GF-D8 (cell line): ENCODE measurements at places on chromosomes 7 and 10.

DNA sequence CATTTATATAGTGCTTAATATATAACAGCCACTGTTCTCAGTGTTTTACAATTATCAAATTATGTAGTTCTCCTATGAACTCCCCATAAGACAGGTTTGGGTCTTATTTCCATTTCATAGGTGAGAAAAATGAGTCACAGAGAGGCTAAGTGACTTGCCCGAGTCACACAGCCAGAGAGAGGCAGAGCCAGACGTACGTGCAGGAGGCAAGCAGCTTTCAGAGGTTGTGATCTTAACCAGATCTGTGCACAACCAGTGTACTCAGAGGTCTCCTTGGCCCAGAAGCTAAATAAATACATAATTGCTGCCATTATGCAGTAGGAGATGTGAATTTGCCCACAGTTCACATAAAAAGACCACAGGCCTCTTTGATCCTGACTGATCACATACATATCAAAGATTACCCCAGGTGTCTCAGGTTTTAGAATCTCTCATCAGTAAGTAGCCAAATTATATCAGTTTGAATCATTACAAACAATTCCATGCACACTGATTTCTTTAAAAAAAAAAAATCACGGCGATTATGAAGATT is 304.7 kb upstream of the AOAH start:
- DNase-seq: no peak

DNA sequence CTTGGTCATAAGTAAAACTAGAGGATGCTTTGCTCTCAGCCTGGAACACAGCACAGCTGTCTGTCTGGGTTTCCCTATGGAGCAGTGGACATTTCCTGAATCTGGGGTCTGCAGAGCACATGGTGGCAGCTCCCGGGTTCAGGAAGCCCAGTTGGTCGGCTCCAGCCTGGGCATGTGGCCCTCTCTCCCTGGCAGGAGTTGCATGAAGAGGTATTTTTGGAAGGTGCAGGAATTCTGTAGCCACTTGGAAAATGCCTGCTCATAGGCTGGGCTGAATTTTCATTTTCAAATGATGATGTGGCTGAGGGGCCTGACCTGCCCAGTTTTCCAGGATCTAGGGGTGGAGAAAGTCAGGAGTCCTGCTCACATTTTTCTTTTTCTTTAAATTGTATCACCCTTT is 6.7 kb upstream of the TPST1 start:
- DNase-seq: no peak

DNA sequence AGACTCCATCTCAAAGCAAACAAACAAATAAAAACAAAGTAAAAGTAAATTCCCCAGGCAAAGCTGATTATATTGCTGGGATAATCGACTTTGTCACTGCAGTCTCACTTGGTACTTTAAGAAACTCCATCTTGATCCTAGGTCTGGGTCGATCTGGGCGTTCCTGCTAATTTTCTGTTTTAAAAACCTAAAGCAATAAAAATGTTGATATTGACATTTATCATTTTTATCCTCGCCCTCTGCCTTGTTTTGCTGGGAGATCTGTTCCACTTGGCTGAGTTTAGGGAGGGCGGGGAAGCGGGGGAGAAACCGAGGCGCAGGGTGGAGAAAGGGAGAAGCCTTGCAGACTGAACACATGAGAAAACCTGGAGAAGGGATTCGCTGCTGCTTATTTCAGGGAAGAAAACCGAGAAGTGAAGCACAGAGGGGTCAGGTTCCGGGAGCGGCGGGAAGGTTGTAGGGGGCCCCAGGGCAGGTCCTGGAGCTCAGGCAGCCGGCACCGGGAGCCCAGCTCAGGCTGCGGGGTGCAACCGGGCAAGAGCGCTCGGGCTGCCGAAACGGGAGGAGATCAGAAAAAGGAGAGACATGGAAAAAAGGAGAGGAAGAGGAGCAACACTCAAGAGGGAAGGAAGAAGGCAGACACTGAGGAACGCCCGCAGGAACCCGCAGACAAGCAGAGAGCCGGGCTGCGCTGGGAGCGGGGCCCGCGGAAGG is 27.3 kb upstream of the KMT2C start:
- no peak for DNase-seq

DNA sequence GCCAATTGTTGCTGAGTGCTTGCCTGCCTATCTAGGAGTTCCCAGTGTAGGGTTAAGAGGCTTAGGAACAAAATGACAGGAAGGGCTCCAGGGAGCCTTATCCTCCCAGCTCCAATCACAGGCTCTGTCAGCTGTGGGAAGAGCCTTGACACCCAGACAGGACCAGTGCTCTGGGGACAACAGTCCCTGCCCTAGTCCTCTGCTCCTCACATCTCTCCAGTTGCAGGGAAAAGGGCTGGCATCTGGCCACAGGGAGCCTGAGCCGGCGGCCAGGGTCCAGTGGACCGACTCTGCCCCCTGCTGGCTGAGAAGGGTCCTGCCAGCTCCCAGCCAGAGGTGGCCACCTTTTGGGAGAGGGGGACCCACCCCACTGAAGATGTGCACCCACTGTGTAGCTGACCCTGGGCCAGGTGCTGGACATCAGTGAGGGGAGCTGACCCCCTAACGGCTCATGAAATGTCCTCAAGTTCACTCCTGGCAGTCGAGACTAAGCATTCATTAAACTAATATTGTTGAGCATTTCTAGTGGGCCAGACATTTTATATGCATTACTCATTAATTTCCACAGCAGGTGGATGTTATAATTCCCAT is 17.6 kb downstream of the DNAJB12 start:
- peak; percentile 20 for DNase-seq

DNA sequence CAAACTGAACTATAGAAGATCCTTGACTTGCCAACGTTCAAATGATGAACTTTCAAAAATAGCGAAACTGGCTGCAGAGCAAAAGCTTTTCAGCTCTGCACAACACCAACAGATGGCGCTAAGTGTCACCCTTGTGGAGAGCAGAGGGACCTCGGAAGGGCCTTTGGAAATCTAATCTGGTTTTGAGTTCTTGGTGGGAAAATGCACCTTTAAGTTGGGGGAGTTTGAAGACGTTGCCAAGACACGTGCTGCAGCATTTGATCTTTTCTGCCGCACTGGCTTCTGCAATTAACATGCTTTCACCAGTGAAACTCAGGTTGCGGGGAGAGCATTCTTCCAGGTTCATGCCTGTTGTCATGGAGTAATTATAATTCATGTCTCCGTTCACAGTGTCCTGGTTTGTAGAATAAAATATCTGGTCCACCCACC is 26.3 kb upstream of the WDR11 start:
- no peak for DNase-seq

- no peak for DNase-seq
These were observed 70.2 kb upstream of the ABLIM1 start for GRCh38 chr10:114728325-114728724.

- no peak for DNase-seq
These were observed 9.7 kb upstream of the AKR1C2 start for GRCh38 chr10:5013385-5013784.

GRCh38 chr7:69635555-69636185 is 37.4 kb downstream of the AUTS2 start:
- no peak for DNase-seq

GRCh38 chr7:103795787-103796186 is 193.7 kb downstream of the RELN start:
- no peak for DNase-seq

DNA sequence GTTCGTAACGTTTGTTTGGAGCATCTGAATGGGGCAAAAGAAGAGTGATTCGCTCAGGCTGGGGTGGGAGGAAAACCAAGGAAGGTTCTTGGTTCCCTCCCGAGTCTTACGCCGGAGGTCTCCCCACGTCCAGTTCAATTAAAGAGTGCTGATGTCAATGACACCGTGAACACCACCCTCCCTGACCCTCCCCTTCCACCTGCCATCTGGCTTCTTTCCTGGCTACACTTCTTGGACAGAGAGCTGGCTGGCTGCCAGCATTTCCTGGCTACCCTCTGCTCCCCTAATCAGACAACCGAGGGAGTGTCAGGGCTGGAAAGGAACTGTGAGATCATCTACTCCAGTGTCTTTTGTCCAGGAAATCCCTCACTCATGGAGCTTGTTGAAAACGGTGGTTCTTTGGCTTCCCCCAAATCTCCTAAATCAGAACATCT is 24.1 kb upstream of the FFAR4 start:
- no peak for DNase-seq

DNA sequence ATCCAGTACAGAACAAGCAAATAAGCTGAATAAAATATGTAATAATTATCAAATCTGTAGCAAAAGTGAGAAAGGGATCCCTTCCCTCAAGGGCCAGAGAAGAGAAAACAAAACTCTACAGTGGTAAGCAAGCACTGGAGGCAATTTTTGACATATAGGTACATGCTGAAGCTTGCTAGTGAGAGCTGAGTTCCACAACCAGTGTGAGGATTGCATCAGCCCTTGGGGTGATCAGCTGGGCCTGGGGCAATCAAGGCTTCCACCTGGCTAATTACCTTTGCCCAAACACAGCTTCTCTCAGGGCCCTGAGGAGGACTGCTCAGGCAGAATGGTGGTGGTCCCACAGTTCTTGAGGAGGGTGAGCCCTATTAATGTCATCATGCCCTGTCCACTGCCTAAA is 134.4 kb upstream of the DLX6 start:
- DNase-seq: no peak

DNA sequence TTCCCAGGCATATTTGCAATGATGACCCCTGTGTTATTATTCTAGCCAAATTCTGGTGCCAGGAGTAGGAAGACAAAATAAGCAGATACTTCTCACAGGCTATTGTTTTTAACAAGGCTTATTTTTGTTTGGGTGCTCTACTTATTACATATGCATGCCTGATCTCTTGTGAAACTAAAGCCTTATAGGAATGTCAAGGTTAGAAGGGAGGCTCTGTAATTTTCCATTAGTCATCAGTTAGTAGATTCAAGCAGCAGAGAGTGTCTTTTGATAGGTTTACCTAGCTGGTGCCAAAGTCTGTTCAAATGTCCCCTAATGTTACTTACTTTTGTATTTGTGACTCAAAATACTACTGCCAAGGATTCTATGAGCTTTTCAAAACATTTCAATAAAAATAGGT is 11.7 kb upstream of the TMEM106B start:
- no peak for DNase-seq

GRCh38 chr10:73159038-73159648 is 8.7 kb downstream of the ECD start:
- peak; percentile 6 for DNase-seq

GRCh38 chr7:107045195-107045960 is 873 bp downstream of the PRKAR2B start:
- DNase-seq: no peak

DNA sequence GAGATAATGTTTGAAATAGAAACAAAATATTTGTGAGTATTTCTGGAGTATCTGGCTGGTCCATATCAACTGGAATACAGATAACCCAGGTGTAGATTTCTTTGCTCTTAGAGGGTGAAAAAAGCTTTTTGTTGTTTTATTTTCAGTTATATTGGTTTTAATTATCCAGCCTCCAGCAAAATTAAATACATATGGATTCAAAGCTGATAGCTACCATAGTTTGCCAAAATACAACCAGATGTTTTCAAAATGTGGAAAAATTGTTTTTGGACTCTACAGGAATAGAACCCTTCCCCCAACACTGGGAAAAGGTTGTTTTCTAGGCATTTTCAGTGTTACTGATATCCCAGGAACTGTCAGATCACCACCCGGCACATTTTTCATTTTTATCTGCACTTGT is 30.1 kb downstream of the LRRC17 start:
- no peak for DNase-seq

DNA sequence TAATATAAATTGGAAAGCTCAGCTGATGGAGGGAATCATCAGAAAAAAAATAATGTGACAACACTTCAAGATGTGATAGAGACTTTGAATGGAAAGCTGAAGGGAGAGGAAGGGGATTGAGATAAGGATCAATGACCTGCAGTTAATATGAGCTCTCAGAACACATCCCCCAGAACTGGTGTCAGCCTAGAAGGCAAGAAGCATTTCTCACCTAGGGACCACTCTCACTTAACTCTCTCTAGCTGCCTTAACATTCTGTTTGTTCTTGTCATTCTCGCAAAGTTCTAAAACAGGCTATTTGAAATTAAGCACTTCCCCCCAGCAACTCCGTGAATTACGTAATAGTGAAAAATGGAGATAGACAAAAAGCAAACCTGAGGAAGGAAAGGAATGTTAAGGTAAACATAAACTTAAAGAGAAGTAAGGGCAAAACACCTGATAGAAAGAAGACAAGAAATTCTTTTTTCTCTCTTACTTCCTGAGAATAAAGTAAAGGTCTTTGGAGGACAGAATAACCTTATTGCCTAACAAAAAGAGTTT is 1.2 kb upstream of the MPP7 start:
- no peak for DNase-seq

- DNase-seq: no peak
These were observed 9.2 kb downstream of the LAMB4 start for GRCh38 chr7:108120933-108121332.

GRCh38 chr10:53699684-53700083 is 927.1 kb upstream of the MBL2 start:
- DNase-seq: no peak

- no peak for DNase-seq
These were observed 263.7 kb upstream of the PPP2R2D start for GRCh38 chr10:131636841-131637724.

GRCh38 chr10:5545778-5546710 is 21.3 kb downstream of the CALML3 start:
- no peak for DNase-seq

DNA sequence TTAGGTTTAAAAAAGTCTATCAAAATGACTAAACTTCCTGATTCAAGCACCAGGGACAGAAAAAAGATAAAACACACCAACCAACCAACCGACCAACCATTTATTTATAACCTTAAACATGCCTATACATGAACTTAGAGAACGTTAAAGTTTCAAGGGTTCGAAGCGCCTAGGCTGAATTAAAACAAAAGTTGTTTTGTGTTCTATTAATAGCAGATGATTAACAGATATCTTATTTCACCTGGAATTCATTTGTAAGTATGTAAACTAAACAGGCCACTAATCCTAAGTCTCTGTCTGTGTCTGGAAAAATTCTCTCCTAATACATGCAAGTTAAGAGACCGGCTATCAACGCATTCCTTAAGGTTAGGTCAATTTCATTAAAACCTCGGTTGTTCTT is 1.4 kb downstream of the BAIAP2L1 start:
- no peak for DNase-seq

GRCh38 chr10:154348-154747 is 19.1 kb downstream of the ZMYND11 start:
- DNase-seq: no peak

- DNase-seq: no peak
These were observed 70.1 kb downstream of the COBL start for GRCh38 chr7:51246258-51247245.

GRCh38 chr10:122379041-122379440 is 4.5 kb downstream of the PLEKHA1 start:
- DNase-seq: no peak

- DNase-seq: no peak
These were observed 46.1 kb upstream of the FMC1 start for GRCh38 chr7:139294951-139295575.
